ENCODE measurements at places on chromosomes 16 and 17. TPM values are rescaled to one million over a fixed set of nuclear protein-coding genes. Genes with fewer than 3 reads are reported as not detected.

Gene MT1M
- 2.5 TPM for polyA plus RNA-seq

Gene TEKT1
- 0.25 TPM for polyA plus RNA-seq

Gene JUP
- polyA plus RNA-seq = 172 TPM

Gene AANAT
- 0.13 TPM for polyA plus RNA-seq

Gene IL21R
- 0.39 TPM for polyA plus RNA-seq

Gene ATXN7L3
- 47.8 TPM for polyA plus RNA-seq

- peak overlapping the region; percentile 63 for H3K4me3 ChIP-seq
- peak overlapping the region; percentile 73 for H3K27ac ChIP-seq
- H3K36me3 ChIP-seq = no peaks in the 10 kb centered on the region
- DNase-seq = peak; percentile 49
- peaks cover 30% of the 10 kb centered on the region for H3K4me1 ChIP-seq
- no peaks in the 10 kb centered on the region for H3K27me3 ChIP-seq
These were observed 1.4 kb downstream of the MPRIP start for GRCh38 chr17:17043461-17044271.

GRCh38 chr17:47203984-47204721 is 5.0 kb upstream of the MYL4 start:
- no peak overlapping the region for H3K4me3 ChIP-seq
- H3K27ac ChIP-seq = no peak overlapping the region
- H3K4me1 ChIP-seq = peaks cover 20% of the 10 kb centered on the region
- H3K27me3 ChIP-seq = no peaks in the 10 kb centered on the region
- no peaks in the 10 kb centered on the region for H3K36me3 ChIP-seq

GRCh38 chr17:1629504-1630310 is 1.1 kb upstream of the SLC43A2 start:
- DNase-seq = peak; percentile 66
- peak overlapping the region; percentile 82 for H3K27ac ChIP-seq
- peaks cover 30% of the 10 kb centered on the region for H3K4me1 ChIP-seq
- H3K27me3 ChIP-seq = peaks cover 5% of the 10 kb centered on the region

- no peak overlapping the region for H3K27ac ChIP-seq
- peaks cover 23% of the 10 kb centered on the region for H3K4me1 ChIP-seq
- H3K36me3 ChIP-seq = peaks cover 80% of the 10 kb centered on the region
- no peak for DNase-seq
- no peak overlapping the region for H3K4me3 ChIP-seq
These were observed 9.9 kb downstream of the OSBPL7 start for GRCh38 chr17:47811709-47812108.

GRCh38 chr17:50768346-50768761 is 1.0 kb upstream of the ANKRD40CL start:
- H3K4me3 ChIP-seq = no peak overlapping the region
- no peaks in the 10 kb centered on the region for H3K27me3 ChIP-seq
- peaks cover 55% of the 10 kb centered on the region for H3K4me1 ChIP-seq
- DNase-seq = peak; percentile 98
- no peaks in the 10 kb centered on the region for H3K36me3 ChIP-seq
- H3K27ac ChIP-seq = peak overlapping the region; percentile 88

GRCh38 chr16:51328733-51329132 is 177.7 kb upstream of the SALL1 start:
- H3K4me1 ChIP-seq = no peaks in the 10 kb centered on the region
- DNase-seq = no peak
- no peak overlapping the region for H3K4me3 ChIP-seq
- no peaks in the 10 kb centered on the region for H3K27me3 ChIP-seq
- no peaks in the 10 kb centered on the region for H3K36me3 ChIP-seq

DNA sequence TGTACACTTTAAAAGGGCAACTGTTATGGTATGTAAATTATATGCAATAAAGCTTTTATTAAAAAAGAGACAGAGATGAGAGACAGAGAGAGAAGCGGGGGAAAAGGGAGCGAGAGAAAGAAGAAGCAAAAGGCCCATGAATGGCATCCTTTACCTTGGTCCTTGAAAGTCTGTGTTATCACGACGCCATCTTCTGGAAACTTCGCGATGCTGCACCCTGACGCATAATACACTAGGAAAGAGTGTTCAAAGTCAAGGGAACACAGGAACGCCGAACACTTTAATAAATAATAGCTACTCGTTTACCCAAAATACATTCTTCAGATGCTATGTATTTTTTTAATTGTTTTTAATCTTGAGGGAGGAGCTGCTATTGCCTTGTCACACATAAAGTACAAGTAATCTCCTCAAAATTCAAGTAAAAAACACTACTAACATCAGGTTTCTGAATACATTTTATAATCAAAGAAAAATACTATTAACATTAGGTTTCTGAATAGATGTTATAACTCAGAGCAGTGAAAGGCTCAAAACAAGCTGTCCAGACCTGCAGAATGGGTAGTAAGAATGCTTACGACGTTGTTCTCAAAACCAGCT is 23.0 kb upstream of the SLC38A8 start:
- H3K27me3 ChIP-seq = no peaks in the 10 kb centered on the region
- peaks cover 69% of the 10 kb centered on the region for H3K36me3 ChIP-seq
- DNase-seq = no peak
- no peak overlapping the region for H3K4me3 ChIP-seq

DNA sequence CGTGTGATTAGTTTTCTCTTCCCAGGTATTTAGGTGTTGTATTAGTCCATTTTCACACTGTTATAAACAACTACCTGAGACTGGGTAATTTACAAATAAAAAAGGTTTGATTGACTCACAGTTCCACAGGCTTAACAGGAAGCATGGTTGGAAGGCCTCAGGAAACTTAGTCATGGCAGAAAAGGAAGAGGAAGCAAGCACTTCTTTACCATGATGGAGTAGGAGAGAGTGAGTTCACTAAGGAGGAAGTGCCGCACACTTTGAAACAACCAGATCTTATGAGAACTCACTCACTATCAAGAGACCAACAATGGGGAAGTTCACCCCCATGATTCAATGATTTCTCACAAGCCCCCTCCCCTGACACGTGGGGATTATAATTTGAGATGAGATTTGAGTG is 1343.7 kb upstream of the GOT2 start:
- DNase-seq = no peak
- H3K4me1 ChIP-seq = no peaks in the 10 kb centered on the region
- H3K4me3 ChIP-seq = no peak overlapping the region
- no peaks in the 10 kb centered on the region for H3K27me3 ChIP-seq

DNA sequence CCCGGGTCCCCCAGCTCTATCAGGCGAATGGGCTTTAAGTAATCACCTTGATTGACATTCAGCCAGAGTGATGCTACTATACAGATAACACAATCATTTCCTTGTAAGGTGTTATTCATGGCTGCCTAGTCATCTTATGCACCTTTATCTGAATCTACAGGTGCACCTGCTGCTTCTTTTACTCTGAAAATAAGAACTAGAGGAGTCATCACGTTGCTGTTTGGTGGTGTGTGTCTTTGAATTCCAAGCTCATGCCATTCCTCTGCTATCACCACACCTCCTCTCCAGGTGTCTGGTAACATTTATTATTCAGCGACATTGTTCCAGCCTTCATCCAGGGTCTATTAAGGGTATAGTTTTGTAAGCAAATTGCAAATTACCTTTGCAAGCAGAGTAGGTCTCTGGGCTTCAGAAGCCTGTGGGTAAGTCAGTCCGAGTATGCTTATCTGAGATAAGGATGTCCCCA is 51.9 kb downstream of the NOS2 start:
- no peak overlapping the region for H3K27ac ChIP-seq
- no peaks in the 10 kb centered on the region for H3K27me3 ChIP-seq

- H3K4me1 ChIP-seq = peaks cover 12% of the 10 kb centered on the region
- H3K27ac ChIP-seq = no peak overlapping the region
- no peaks in the 10 kb centered on the region for H3K36me3 ChIP-seq
- no peak for DNase-seq
These were observed 13.4 kb downstream of the CCDC102A start for GRCh38 chr16:57522960-57523359.

- no peaks in the 10 kb centered on the region for H3K27me3 ChIP-seq
- peaks cover 6% of the 10 kb centered on the region for H3K4me1 ChIP-seq
- no peak for DNase-seq
These were observed 4.2 kb downstream of the CYTH1 start for GRCh38 chr17:78777881-78778280.

- H3K4me1 ChIP-seq = peaks cover 16% of the 10 kb centered on the region
- peak; percentile 75 for DNase-seq
These were observed 115.3 kb downstream of the SLC39A11 start for GRCh38 chr17:72976971-72977770.

Measured in large intestine (tissue), 12 donors.